GM19239 (cell line): ENCODE measurements at places on chromosomes 16 and 17.

DNA sequence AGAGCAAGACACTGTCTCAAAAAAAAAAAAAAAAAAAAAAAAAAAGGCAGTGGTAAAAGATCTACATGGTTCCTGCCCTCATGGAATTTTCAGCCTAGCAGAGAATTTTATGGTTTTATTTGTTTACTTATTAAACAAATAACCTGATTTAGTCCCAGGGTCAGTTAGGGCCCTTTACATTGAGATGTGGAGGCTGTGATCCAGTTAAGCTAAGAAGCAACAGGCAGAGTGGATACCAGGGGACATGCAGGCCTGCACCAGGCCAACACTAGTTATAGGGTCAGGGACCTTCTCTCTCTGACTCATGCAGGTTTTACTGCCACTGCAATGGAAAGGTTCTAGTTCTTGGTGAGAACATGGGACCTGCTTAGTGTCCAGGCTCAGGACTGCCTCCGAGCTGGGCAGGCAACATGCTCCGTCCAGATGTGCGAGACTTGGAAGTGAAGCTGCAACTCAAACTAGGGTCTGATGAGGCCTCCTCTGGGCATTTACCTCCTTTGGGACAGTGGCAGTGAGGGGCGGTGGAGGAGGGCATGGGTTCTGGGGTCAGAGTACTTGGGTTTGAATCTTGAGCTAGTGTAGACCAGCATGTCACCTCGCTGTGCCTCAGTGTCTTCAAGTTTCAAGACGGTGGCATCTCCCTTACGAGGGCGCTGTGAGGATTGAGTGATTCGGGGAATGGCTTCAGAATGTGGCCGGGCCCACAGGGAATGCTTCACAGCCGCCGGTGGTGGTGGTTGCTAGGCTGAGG is 301.8 kb downstream of the CPPED1 start:
- DNase-seq = no peak

DNA sequence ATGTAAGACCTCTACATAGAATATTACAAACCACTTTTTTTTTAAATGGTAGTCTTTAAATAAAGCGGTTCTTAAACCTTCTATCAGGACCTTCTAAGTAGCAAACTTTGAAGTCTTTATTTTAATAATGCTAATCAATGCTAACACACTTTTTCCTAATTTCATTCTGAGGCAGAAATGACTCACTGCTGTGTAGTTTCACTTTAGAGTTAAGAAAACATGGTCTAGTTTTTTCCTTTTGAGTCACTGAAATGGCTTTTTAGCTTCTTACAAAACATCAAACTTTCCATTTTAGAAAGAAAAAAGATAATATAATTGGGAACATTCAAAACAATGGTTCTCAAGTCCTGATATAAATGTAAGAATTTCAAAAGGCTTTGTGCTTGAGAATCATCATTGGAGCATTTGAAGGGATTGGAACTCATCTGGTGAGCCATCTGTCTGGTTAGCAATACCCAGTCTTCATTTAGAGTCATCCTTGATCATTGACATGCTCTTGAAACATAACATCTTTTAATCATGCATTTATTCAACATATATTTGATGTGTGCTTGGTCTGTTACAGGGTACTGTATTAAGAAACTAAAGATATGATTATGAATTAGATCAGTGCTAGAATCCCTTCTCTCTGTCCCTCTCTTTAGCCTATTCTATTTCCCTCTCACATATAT is 258.3 kb upstream of the MON1B start:
- DNase-seq = no peak

- no peak for DNase-seq
Observed at GRCh38 chr16:50538411-50539052, 9.7 kb upstream of the NKD1 start.

DNA sequence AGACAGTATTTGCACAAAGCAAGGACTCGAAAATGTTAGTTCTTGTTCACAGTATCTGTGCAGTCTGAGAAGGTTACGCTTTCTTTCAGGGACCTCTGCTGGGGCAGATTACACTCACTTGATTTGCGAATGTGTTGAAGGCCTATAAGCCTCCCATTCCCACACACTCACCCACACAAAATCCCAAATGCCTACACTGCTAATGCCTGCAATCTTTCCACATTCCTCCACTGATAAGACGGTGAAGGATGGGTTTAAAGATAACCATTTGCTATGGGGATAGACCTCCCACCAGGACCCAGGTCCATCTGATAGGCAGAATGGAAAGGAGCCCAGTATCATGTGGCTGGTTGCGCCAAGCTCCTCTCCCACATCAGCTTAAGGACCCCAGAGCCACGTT is 394.9 kb upstream of the SALL1 start:
- DNase-seq = no peak

DNA sequence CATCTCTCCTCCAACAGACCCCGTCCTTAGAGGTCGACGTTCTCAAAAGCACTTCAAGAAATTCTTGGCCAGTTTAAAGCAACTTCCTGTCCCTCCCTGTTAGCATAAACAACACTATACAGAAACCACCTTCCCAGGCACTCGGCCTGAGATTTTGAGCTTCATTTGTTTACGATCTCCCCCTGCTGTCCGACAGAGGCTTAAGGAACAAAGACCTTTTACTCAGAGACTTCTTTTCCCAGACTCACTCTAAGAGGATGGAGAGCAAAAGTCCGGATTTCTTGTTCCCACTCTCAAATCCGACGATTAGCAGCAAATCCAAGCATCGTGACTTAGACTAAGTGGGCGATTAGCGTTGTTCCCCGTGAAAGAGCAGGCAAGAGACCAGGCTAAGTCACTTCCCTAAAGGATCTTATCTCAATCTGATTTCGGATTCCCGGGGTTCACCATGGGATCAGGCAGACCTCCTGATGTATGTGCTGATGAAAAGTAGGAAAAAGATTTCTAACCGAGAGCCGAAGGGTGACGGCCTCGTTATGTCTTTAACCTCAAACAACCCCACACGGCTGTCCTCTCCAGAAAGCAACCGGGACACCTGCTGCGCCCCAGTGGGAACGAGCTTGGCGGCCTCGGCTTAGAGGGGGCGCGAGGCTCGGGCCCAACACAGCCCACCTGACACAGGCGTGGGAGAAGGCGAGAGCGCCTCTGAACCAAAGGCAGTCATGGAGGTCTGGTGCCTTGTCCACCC is 598 bp downstream of the INPP5K start:
- DNase-seq = peak; percentile 69

GRCh38 chr17:55584055-55584685 is 72.9 kb upstream of the SMIM36 start:
- no peak for DNase-seq

- no peak for DNase-seq
Observed at GRCh38 chr16:87948119-87948545, 3.1 kb upstream of the BANP start.

GRCh38 chr16:15631730-15632409 is 11.1 kb downstream of the MARF1 start:
- no peak for DNase-seq

DNA sequence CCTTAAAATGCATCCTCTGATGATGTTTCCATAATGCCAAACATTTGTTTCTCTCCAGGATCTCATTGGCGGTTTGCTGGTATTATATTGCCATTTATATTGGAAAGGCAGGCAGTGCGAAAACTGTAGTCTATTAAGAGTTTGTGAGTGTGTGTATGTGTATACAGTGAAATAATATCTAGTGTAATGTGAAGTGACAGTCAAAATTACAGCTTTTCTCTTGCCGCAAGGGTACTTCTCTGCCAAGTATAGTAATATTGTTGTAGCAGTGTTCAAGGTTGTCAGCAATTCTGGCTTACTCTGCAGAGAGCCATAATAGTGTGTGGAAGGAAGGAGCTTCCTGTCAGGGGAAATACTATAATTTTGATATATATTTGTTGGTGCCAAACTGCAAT is 178.6 kb downstream of the WWOX start:
- DNase-seq = no peak

DNA sequence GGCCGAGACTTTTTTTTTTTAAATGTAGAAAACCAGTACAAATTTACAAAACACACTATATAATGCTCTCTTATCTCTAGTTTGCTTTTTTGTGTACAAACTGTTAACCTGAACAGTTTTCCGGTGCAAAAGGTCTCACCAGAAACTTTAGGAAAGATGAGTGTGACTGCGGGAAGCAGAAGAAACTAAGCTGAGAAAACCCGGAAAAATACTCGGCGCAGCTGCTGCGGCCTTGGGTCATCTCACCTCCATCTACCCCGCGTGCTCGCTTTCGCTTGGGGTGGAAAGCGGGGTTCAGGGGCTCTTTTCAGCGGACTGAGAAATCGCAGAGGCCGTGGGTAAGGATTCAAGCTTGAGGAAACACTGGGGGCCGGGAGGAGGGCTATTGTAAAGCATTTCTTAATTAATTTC is 1.8 kb downstream of the SALL1 start:
- DNase-seq = no peak

DNA sequence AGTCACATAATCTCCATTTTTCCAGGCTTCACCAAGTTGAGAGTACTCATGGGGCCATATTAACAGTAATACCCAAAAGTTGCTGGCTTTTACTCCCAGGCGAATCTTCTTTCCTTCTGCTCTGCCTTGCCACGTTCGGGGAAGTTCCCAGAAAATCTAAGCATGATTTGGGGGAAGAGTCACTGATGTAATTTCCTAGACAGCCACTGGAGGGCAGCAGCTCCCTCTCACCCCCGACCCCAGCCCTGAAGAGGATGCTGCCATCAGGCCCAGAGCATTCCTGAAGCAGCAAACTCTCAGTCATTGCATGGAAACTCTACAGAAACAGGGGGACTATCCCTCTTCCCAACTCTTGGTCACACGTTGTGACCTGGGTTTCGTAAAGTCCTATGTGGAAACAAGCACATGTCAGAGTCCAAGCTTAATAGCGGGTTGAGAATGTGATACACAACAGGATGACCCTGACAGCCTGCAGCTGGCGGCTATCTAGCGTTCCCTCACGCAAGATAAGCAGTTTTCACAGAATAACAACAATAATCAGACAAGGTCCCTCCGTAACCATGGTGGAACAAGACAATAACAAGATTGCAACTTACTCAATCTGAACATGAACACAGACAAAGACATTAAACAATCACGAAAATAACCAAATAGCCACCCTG is 43.8 kb upstream of the DHX40 start:
- peak; percentile 56 for DNase-seq

DNA sequence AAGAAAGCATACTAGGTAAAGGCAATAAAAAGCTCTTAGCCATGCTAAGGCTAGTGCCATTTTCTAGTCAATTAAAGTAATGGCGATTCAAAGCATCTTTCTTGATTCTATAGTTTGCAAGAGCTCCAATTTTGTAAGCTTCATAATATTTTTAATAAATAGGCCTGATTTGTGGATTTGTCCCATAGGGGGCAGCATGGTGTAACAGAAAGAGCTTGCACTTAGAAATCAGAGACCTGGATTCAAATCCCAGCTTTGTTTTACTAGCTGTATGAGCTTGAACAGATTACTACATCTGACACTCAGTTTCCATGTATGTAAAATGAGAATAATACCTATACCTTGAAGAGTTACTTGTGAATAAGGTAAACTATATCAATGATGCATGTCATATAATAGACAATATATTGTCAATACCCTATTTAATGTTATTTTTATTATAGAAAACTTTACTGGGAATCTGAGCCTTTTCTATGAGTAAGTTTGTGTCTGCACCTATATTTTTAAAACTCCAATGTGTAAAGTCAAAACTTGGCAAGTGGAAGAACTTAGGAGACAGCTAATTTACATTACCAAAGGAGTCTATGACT is 93.6 kb upstream of the NOG start:
- no peak for DNase-seq

- no peak for DNase-seq
Observed at GRCh38 chr16:31141489-31142108, 6.1 kb upstream of the PRSS8 start.

DNA sequence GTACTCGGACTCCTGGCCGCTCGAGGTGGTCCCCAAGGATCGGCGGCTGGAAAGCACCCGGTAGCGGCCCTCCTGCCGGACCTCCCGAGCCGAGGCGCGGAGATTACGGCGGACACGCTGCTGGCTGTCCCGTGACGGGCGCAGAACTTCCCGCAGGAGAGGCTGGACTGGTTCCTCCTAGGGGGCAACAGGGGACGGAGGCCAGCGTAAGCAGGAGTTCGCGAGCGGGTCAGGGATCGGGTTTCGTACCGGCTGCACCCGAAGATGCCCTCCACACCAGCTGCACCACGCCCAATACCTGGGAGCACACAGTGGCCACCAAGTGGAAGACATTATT is 341 bp downstream of the SLC7A6OS start:
- DNase-seq = no peak

DNA sequence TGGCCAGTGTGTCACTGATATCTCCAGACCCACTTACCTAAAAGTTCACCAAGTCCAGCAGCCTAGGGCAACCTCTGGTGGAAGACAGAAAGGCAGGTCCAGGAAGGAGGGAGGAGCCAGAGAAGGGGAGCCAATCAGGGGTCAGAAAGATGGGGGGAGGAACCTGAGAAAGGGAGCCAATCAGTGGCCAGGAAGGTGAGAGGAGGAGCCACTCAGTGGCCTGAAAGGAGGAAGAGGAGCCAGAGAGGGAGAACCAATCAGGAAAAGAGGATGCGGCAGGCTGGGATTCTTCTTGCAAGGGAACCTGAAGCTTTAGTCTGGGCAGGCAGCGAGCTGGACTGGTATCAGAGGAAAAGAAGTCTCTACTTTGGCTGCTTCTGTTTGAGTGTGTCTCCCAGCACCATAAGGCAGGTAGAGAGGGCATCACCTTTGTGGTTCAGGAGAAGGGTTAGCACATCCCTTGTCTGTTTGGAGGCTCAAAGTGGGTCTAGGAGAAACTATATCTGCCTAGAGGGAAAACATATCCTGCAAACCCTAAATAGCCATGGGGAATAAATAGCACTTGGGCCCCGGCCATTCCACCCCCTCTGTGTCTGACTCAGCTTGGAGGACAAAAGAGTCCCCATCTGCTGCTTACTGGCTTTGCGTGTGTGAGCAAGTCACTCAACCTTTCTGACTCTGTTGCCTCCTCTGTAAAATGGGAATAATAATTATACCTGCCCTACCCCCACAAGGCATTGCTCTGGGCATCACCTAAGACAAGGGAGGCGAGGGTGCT is 43.4 kb upstream of the CRHR1 start:
- DNase-seq = peak; percentile 52

- DNase-seq = no peak
Observed at GRCh38 chr17:50918071-50918932, 52.1 kb upstream of the TOB1 start.

- DNase-seq = no peak
Observed at GRCh38 chr16:85062845-85063244, 35.2 kb downstream of the KIAA0513 start.
